ENCODE measurements at places on chromosomes 3 and 15.

- no peak for DNase-seq
These were observed 435.2 kb upstream of the DPPA4 start for GRCh38 chr3:109772520-109772919.

- no peak for DNase-seq
These were observed 761.4 kb downstream of the NAALADL2 start for GRCh38 chr3:175620532-175620931.

GRCh38 chr15:99131441-99132023 is 26.7 kb downstream of the SYNM start:
- no peak for DNase-seq

- DNase-seq: no peak
These were observed 154.5 kb downstream of the FOXP1 start for GRCh38 chr3:71428841-71429596.

GRCh38 chr3:143850877-143851276 is 2.6 kb upstream of the SLC9A9 start:
- DNase-seq: no peak

DNA sequence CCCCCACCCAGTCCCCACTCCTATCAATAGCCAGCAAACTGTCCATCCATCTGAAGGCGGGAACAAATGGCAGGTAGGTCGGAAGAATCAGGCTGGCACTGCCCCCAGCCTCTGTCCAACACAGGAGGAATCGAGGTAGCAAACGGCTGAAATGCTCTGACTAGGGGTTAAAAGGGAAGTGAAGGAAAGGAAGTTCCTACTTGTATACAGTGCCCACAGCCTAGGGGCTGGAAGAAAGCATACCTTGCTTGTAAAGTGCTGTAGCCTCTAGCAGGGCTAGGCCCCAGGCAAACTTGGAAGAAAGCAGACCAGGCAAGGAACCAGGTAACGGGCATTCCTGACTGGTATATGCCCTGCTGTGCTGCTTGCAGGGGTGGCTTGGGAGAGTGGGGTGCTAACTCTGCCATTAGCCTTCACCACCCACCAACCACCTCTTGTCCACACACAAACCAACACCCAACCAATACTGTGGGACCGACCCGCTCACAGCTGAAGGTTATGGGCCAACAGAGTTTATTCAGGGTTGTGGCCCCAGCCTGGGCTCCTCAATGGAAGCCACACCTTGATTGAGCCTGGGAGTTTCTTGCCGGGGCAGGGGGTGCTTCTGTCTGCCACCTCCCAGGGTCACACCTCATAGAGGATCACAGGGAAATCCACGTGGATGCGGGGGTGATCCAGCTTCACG is 2.4 kb downstream of the TUSC2 start:
- no peak for DNase-seq

GRCh38 chr3:125194849-125195601 is 17.5 kb downstream of the SLC12A8 start:
- DNase-seq: no peak

DNA sequence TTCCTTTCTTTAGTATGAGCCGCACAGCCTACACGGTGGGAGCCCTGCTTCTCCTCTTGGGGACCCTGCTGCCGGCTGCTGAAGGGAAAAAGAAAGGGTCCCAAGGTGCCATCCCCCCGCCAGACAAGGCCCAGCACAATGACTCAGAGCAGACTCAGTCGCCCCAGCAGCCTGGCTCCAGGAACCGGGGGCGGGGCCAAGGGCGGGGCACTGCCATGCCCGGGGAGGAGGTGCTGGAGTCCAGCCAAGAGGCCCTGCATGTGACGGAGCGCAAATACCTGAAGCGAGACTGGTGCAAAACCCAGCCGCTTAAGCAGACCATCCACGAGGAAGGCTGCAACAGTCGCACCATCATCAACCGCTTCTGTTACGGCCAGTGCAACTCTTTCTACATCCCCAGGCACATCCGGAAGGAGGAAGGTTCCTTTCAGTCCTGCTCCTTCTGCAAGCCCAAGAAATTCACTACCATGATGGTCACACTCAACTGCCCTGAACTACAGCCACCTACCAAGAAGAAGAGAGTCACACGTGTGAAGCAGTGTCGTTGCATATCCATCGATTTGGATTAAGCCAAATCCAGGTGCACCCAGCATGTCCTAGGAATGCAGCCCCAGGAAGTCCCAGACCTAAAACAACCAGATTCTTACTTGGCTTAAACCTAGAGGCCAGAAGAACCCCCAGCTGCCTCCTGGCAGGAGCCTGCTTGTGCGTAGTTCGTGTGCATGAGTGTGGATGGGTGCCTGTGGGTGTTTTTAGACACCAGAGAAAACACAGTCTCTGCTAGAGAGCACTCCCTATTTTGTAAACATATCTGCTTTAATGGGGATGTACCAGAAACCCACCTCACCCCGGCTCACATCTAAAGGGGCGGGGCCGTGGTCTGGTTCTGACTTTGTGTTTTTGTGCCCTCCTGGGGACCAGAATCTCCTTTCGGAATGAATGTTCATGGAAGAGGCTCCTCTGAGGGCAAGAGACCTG is 13.2 kb downstream of the GREM1 start:
- DNase-seq: no peak

DNA sequence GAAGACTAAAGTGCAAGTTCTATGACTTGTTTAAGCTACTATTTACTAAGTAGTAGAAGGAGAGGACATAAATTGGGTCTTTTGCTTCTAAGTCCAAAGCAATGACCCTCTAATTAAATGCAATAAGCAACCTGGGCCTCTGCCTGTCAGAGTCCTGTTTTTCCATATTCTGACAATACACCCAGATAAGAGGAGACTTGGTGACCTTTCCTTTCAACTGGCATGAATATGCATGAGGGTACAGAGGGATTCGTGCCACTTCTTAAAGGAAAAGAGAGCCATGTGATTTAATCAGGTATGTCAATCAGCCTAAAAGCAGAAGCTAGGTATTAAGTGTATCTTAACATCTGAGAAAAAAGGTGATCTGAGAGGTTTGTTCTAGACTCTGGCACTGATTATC is 50.7 kb upstream of the FGF7 start:
- DNase-seq: no peak

DNA sequence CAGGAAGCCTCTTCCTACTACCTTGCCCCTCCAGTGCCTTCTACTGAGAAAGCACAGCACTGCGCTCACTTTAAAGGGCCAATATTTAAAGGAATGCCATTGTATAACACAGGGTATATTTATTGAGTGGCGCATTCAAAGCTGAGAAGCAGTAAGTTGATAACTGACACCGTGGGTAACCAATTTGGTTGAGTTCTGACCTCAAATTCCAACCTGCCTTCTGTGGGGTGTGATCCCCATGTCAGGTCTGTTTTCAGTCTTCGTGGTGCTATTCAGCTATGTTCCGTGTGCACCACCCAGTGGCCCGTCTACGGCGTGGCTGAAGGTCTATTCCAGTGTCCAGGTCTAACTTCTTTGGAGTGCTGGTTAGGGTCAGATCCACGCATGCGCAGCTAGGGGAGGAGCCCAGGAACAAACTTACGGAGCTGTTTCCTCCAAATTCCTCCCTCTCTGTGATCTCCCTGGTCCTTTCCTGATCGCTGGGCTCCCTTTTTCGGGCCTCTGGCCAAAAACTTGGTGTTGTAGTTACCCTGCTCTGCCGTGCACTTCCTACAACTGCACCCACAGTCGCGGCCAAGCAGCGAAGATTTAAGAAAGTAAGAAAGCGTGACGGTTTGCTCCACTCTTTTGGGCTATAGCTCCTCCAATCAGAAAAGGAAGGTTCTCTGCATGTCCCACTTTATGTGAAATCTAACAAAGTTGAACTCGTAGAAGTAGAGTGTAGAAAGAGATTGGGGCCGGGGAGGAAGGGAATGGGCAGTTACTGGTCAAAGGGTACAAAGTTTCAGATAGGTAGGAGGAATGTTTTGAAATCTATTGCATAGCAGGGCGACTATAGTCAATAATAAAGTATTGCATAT is 7.7 kb downstream of the LRRC2 start:
- peak; percentile 68 for DNase-seq

DNA sequence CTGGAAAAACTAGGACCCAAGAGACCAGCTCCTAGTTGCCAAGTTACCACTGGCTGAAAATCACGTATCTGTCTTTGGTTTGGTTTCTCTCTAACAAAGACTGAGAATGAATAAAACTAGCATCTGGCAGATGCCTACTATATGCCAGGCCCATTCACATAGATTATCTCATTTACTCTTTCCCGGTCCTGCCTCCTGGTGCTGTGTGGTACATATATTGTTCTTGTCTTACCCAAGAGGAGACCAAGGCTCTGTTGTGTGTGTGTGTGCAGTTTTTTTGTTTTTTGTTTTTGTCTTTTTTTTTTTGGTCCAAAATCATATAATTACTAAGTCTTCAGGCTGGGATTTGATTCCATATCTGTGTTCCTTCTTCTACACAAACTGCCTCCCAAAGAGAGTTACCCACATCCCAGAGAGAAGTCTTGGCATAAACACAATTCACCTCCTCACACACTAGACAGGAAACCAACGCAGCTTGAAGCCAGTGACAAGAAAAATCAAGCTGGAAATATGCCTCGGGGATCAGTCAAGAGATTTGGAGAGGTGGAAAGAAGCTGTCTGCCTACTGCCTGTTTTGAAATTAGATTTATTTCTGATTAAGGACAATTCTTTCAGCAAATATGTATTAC is 891 bp downstream of the AHSG start:
- DNase-seq: no peak

DNA sequence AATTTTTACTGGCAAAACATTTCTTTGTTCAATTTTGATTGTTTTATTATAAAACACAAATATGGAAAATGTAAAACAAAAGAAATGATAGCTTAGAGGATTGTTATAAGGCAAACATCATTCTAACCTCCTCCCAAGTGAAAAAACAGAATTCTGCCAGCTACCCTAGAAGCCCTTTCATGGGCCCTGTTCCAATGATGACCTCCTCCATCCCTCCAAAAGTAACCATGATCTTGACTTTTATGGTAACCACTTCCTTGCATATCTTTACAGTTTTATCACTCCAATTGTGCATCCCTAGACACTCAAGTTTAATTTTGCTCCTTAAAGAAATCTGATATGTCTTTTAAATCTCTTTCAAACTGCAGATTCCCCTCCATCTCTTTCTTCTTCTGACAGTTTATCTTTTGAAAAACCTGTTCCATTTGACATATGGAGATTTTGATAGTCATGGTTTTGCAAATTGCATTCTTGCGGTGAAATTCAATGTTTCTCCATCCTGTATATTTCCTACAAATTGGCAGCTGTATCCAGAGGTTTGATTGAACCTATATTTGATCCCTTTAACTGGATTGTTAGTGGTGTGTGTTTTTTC is 27.0 kb upstream of the TNFAIP8L3 start:
- DNase-seq: no peak

- no peak for DNase-seq
These were observed 60.5 kb downstream of the MEGF11 start for GRCh38 chr15:66193066-66193465.

- DNase-seq: no peak
These were observed 10.6 kb downstream of the HCN4 start for GRCh38 chr15:73357999-73358665.

GRCh38 chr15:81209635-81210034 is 13.0 kb downstream of the IL16 start:
- DNase-seq: peak; percentile 50

GRCh38 chr15:84832448-84833040 is 15.4 kb downstream of the ALPK3 start:
- DNase-seq: no peak

DNA sequence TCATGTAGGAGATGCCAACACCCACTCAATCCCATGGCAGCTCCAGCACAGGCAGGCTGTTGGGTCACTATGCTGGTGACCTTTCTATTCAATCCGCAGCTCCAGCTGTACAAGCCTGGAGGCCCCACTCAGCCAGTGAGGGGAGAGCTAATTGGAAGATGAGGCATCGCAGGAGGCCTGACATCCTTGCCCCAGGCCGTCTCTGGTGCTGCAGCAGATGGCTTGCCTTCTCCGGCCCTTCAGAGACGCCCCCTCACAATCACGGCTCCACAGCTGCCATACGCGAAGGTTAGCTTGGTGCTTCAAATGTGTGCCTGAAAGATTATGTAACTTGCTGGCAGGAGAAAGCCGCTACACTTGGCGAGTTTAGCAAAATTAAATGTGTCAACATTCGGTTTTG is 104.2 kb upstream of the CLSTN2 start:
- no peak for DNase-seq

- peak; percentile 53 for DNase-seq
These were observed 469 bp downstream of the MAP6D1 start for GRCh38 chr3:183824761-183825455.

DNA sequence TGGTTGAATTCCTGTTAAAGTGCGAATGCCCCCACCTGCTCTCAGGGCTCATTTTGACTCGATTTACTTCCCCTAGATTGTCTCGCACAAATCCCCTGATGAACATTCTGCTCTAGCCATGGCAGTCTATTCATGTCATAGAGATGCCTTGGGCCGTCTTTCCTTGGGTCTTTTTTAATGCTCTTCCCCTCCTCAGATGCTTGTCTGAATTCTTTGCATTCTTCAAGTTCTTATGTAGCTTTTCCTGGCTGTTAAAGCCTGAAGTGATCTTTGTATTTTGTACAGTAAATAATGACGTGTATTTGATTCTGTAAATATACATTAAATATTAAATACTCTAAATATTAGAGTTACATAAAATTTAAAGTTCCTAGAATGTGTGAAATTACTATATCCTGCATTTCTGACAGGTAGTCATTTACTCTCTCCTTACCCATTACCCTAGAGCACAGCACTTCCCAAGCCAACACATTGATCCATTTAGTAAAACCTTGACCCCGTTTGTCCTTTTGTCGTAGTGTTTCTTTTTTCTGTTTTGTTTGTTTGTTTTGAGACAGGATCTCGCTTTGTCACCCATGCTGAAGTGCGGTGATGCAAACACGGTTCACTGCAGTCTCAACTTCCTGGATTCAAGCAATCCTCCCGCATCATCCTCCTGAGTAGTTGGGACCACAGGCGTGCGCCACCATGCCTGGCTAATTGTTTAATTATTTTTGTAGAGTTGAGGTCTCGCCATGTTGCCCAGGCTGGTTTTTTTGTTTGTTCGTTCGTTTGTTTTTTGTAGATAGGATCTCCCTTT is 47.9 kb downstream of the YEATS2 start:
- no peak for DNase-seq

DNA sequence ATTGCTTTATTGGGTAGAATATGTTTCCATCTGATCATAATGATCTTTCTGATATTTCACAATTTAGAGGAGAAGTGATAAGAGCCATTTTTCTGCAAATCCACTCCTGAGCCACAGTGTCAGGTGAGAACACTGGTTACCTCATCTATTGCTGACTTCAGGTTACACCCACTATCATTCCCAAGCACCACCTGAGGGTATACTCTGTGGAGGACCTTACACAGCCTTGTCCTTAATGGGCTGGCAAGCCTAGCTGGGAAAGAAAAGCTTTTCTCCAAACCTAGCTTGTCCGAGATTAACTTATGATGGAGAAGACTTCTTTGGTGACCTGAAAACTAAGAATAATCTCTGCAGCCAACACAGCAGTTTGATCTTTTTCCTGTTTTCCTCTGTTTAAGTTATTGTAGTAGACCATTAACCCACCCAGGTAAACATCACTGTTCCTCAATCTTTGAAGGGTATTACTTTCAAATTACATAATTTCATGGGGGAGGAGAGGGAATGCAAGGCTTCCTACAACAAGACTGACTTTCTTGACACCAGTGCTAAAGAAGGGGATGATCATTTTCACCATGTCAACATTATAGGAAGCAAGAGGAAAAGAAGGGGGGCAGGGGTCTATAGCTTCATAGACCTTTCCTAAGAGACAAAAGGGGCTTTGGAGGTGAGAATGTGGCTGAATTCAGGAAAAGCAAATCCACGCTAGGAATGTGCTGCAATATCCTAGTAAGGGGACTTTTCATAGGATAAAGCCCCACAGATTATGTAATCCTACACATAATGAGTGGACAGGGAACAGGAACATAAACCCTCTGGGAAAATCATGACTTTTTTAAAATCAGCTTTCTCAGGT is 1.7 kb downstream of the NCEH1 start:
- no peak for DNase-seq

- DNase-seq: no peak
These were observed 60.7 kb downstream of the TBC1D2B start for GRCh38 chr15:78016860-78017259.
